ENCODE measurements at places on chromosomes 1 and 21.
A peak's percentile ranks its signal among the peaks of the same experiment; 100 is the strongest.

DNA sequence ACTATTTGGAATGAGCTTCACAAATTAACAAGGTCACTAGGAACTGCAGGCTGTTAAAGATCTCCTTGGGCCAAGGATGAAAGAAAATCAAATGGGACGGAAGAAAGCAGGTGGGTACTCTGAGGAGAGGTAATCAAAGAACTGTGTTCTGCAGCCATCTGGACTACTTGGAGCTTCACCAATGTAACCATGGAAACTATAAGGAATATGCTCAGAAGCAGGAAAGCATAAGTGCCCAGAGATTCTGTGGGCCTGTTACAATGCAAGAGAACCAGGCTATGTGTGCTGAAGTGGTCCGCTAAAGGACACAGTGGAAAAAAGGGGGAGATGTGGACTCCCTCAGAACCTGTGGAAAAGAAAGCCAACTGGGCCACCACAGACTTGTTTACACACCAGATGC, 238.5 kb downstream of the PTGER3 start:
- DNase-seq = no peak

DNA sequence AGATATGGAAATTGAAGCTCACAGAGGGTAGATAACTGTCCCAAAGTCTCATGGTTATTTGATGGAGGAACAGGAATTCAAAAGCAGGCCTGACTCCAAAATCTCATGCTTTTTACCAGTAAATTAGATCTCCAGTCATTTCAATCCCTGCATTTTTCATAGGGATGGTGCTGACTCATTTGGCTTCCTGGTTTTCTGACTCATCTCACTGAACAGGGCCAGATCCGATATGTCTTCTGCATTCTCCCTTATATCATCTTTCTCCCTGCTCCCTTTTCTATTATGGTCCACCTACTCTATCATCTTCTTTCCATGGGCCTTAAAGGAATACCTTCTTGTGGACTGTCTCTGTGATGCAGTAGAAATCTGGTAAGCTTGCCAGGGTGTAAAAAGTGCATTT, 187.2 kb downstream of the FGGY start:
- DNase-seq = no peak

GRCh38 chr1:210144736-210145135, 87.9 kb upstream of the SERTAD4 start:
- no peak for DNase-seq

DNA sequence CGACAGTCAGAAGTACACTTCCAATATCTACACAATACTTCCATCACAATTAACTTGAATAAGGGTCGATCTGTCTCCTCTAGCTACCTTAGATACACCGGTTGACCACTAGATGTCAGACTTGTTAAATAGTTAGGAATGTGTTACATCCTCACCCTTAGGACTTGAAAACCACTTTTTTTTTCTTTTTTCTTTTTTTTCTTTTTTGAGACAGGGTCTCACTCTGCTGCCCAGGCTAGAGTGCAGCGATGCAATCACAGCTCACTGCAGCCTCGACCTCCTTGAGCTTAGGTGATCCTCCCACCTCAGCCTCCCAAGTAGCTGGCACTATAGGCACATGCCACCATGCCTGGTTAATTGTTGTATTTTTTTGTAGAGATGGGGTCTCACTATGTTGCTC, 120.4 kb upstream of the GREM2 start:
- no peak for DNase-seq

GRCh38 chr21:33948096-33948950, 32.7 kb upstream of the ATP5PO start:
- DNase-seq = peak; percentile 92

- no peak for DNase-seq
Measured at GRCh38 chr21:44880405-44881197, 7.1 kb upstream of the PTTG1IP start.

- DNase-seq = peak; percentile 14
Measured at GRCh38 chr1:23657659-23658275, 33.8 kb upstream of the RPL11 start.

- no peak for DNase-seq
Measured at GRCh38 chr1:230108580-230108979, 41.5 kb downstream of the GALNT2 start.

GRCh38 chr21:42003051-42003461, 7.1 kb downstream of the ZBTB21 start:
- no peak for DNase-seq

- no peak for DNase-seq
Measured at GRCh38 chr1:156260896-156261295, 13.0 kb upstream of the PAQR6 start.

DNA sequence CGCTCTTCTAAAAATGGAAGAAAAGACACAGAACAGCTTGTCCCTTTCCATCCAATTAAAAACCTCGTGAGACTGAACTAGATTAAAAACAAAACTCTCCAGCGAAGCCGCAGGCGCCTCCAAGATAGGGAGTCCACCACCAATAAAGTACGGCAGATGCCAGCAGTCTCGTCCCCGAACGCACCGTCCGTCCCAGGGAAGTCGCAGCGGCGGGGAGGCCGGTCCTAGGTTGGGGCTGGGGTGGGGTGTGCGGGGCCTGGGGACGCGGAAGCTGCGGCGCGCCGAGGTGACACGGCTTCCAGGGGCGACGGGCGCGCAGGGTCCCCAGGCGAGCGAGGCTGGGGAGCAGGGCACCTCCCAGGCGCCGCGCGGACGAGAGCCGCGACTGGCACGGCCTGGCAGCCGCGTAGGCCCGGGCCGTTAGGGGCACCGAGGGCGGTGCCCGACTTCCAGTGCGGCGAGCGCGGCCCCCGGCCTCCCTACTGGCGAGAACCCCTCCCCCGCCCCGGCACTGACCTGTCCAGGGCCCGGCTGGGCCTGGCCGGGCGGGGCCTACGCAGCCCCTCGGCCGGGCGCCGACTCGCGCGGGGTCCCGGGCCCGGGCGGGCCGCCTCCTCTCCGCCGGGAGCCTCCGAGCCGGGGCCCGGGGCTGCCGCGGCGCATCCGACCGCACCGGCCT, 28.3 kb upstream of the A3GALT2 start:
- peak; percentile 11 for DNase-seq

- no peak for DNase-seq
Measured at GRCh38 chr1:217076902-217077301, 353.7 kb upstream of the ESRRG start.

DNA sequence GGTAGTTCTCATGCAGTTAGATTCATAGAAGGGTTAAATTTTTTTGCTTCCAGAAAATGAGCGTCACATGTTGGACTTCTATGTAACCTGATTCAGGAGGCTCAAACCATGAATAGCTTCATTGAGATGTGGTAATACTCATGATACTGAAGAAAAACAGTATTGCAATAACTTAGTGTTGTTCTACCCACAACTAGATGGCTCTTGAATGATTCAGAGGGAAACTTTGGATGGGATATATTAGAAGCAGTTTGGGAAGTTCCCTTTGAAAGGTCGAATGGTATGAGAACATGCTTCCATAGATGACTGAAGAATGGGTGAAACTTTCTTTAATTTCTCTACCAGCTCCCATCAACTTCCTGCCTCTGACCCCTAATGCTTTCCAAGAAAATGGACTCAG, 211.7 kb upstream of the PTGFR start:
- DNase-seq = no peak

DNA sequence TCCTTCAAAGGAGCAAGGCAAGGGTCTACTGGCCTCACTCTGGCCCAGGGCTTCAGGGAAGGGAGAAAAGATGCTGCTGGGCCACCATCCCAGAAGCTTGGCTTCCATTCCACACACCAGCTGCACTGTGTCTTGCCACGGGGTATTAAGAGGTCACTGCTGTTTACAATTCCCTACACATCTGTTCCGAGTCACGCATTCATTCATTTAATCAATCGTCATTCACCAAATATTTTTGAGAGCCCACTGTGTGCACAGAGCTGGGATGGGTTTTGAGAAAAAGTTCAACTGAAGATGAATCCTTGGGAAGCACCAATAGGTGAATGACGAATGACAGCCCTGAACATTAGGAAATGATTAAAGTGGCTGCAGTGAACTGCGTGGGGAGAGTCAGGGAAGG, 101.7 kb downstream of the NAV1 start:
- DNase-seq = no peak

- DNase-seq = no peak
Measured at GRCh38 chr1:201530741-201531531, 8.0 kb upstream of the NAV1 start.

DNA sequence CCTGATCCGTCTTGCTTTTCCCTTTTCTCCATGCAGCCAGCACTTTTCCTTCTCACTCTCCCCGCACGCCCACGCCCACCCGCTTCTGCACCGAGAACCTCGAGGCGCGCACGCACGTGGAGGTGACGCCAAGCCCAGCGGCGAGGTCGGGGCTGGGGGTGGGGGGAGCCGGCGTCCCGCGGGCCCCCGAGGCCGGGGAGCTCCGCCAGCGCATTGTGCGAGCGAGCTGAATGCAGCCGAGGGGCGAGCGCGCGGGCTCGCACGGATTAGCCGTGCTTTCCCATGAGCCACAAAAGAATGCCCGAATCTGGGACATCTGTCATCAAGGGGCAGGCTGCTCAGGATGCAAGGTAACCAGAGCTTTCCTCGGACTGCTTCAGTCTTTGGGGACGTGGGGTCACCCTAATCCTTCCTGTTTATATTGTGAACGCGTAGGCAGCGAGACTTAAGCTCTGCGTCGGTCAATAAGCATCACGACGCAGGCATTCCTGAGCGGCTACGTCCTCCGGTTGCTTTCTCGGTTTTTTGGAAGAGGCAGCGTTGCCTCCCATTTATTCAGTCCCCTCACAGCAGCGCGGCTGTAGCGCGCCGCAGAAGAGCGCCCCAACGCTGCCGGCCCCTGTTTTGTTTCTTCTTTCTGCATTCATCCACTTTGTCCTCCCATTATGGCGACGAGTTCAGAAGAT, 67.3 kb upstream of the AKT3 start:
- no peak for DNase-seq

DNA sequence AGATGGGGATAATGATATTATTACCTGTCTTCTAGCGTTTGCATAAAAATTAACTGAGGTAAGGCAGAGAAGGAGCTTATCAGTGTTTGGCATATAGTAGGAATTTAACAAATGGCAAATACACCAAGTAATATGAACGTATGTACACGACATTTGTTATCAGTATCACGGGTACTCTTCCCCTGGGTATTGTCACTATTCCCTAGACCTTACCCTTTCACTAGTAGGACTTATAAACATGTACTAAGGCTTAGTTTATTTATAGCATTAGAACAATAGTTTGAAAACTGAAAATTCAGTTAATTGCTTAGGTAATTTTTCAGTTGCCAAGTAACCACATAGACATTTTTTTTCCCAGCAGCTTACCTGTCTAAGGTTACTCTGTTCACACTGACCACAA, 187.0 kb downstream of the KCTD3 start:
- DNase-seq = no peak

- no peak for DNase-seq
Measured at GRCh38 chr1:201542309-201543035, 3.5 kb downstream of the NAV1 start.

GRCh38 chr1:153805886-153806719, 30.9 kb downstream of the SLC27A3 start:
- no peak for DNase-seq

- DNase-seq = no peak
Measured at GRCh38 chr1:53891678-53892077, 2.1 kb upstream of the YIPF1 start.

DNA sequence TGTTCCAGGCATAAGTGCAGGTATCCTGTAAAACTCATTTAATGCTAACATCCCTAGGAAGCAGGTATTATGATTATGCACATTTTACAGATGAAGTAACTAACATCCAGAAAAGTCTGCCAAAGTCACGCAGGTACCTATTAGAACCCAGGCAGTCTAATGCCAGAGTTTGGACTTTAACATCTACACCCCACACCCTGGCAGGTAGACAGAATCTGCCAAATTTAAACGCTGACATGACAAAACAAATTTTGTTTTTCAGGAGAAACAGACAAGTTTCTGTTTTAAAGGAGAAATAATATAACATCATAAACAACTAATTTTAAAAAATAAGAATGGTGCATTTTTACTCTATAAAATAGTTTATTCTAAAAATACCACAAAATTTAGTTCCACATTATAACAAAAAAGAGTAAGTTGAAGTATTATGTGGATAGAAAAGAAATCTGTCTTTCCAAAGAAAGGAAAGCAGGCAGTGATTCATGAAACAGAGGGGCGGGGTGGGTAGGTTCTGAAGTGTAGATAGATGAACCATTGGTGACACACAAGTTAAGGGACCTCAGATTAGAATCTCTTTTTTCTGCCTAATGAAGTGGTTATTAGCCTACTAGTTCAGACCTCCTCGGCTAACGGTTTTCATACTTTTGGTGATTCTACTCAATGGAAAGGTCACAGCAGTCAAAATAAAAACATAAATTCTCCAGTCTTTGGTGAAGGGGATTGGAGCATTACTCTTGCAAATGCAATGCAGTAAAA, 1.7 kb downstream of the ASPM start:
- DNase-seq = no peak

DNA sequence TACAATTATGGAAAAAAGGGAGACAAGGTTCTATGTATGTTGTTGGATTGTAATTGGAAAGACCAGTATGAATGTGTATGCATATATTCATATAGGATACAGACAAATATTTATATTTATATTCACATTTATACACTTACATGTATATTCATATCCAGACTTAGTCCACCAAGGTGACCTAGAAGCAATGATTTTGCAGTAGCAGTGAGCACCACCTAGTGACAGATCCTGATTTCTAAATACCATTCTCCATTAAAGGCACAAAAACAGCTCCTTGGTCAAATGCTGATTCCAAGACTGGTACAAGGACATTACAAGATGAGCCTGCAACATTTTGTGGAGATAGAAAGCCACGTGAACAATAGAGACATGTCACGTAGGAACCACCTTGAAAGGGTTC, 153.4 kb downstream of the SDCCAG8 start:
- no peak for DNase-seq

DNA sequence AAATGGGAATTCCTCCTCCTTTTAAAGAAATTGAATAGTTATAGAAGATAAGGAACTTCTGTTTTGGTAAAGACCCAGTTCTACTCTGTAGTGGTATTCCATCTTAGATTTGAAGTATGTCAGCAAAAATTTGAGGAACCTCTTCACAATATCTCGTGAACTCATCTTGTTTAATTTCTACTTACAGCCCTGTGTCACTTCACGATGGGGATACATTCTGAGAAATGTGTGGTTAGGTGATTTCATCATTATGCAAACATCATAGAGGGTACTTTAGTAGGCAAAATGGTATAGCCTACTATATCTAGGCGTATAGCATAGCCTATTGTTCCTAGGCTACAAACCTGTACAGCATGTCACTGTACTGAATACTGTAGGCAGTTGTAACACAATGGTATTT, 36.0 kb downstream of the ALG6 start:
- DNase-seq = no peak

All from CD4-positive, alpha-beta T cell treated with Interleukin-6 at 100 ng/mL for 8 hours (primary cell).